ENCODE measurements at places on chromosomes 12 and 14.

GRCh38 chr14:35122696-35123387, 490 bp downstream of the PRORP start:
- DNase-seq = peak; percentile 64

- no peak for DNase-seq
Measured at GRCh38 chr14:91171291-91171690, 57.4 kb downstream of the DGLUCY start.

- no peak for DNase-seq
Measured at GRCh38 chr12:115880238-115880637, 397.3 kb downstream of the MED13L start.

DNA sequence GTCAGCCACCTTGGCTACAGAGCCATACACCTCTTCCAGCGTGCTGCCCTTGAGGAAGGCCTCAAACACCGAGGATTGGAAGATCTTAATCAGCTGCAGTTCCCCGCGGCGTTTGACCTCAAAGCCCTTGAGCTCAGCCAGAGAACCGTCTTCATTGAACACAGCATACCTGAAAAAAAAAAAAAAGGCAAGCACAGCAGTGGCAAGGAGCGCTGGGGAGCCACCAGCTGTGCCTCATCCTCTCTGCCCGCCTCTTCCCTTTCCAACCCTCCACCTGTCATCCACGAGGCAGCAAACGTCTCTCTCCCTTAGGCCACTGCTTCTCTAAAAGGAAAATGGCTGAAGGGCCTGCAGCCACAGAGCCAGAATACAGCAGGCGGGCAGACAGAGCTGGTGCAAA, 26.1 kb downstream of the POLE start:
- DNase-seq = no peak

DNA sequence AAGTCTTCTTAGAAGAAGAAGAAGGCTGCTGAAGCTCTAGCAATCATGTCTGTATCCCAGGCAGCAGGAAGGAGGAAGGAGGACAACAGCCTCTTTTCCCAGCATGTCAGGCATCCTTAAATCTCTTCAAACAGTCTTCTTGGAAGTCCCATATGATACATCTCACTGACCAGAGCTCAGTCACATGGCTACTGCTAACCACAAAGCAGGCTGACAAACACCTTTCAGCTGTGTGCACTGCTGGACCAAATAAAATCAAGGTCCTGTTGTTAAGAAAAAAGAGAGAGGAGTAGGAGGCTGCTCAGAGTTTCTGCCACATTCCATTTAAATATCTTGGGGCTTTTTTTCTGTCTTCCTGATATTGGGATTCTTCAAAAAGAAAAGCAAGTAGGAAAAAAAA, 203.4 kb upstream of the PELI2 start:
- no peak for DNase-seq

GRCh38 chr12:14188744-14189143, 176.7 kb upstream of the ATF7IP start:
- DNase-seq = no peak

- DNase-seq = peak; percentile 18
Measured at GRCh38 chr14:62133776-62134550, 371.7 kb downstream of the SNAPC1 start.

GRCh38 chr12:97594236-97595088, 131.9 kb downstream of the RMST start:
- no peak for DNase-seq

- no peak for DNase-seq
Measured at GRCh38 chr14:26606729-26607312, 9.0 kb upstream of the NOVA1 start.

- no peak for DNase-seq
Measured at GRCh38 chr12:10094646-10095395, 4.0 kb downstream of the CLEC1A start.

GRCh38 chr12:6960593-6961277, 9.6 kb downstream of the PTPN6 start:
- no peak for DNase-seq

- DNase-seq = peak; percentile 63
Measured at GRCh38 chr14:74634964-74635363, 22.9 kb upstream of the LTBP2 start.

GRCh38 chr14:90460136-90460535, 63.3 kb downstream of the CALM1 start:
- no peak for DNase-seq
